Substantia nigra (tissue), 51 donors: ENCODE measurements at places on chromosomes 2 and 18.

DNA sequence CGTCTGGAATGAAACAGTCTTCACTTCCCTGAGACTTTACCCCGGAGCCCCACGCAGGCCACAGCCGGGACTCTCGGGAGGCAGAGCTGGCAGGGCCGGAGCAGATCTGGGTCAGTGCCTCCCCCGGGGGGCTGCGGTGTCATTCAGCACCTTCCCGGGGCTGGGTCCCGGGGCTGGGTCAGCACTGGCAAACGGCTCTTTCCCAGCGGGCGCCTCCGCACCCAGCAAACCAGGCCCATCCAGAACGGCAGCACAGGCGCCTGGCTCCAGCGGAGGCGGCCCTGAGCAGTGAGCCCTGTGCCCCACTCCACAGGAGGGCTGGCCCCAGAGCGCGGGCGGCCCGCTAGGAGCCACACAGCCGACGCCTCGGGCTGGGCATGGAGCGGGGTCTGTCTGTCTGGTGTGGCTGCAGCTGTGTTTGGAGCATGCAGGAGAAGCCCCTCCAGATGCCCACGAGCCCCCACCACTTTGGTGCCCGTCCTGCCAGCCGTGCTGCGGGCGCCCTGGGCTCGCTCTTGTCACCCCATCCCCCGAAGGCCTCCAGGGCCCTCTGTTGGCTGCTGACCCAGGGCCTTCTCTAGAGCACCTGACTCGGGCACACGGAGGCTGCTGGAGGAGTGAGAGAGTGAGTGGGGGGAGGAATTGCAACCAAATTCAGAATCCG lies 132.1 kb upstream of the CTDP1 start:
- peak; percentile 22 for DNase-seq

- DNase-seq = no peak
Measured at GRCh38 chr2:18821431-18821830, 232.1 kb upstream of the NT5C1B start.

DNA sequence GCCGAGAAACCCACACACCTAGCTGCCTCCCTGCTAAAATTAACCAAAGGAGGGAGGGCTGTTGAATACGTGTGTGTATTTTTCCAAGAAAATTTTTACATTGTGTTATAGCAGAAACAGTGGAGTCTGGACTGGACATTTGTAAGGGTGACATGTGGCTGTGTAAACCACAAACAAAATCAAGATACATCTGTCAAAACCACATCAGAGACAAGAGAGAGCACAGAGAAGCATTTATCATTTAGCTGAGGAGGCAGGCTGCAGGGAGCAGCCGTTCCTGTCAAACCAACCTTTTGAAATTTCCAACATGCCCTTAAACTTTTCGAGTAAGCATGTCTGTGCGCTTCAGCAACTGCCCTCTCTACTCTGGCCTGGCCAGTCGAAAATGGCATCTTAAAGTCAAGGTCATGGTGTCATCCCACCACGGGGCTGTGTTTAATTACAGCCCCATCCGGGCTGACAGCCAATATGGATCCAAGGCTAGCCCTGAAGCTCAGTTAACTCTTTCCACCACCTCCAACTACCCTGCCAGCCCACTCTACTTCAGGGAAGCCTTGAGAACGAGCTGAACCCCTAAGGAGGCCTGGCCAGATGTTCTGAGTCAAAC lies 8.4 kb downstream of the BCL11A start:
- DNase-seq = no peak

DNA sequence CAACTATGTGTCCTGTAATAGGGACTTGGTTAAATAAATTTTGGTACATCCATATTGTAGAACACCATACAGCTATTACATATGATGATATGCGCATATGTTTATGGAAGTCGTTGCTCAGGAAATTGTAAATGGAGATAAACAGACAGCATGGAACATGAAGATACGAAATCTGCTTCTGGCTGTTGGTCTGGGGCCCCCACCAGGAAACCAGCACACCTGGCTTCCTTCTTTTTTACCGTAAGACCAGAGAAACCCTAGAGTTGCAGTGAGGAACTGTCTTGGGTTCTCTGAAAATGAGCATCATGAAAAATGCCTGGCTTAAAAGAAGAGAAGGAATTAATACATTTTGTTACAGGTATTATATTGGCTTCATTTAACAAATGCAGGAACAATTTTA lies 40.8 kb downstream of the SPTBN1 start:
- DNase-seq = no peak

DNA sequence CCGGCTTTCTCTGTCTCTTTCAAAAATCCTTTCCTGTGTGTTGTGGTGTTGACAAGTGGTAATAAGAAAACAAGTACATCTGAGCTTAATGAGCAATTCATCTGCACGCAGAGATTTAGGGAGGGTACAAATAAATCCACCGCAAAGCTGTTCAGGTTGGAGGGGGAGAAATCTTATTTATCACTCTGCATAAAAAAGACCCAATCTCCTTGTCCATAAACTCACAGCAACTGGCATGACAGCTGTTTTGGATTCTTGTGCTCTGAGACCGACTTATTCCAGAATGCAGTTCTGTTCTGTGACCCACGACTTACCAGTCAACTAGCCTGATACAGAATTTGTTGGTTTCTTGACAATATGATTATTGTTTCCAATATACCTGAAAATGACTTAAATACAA lies 380.1 kb downstream of the SOX11 start:
- no peak for DNase-seq

DNA sequence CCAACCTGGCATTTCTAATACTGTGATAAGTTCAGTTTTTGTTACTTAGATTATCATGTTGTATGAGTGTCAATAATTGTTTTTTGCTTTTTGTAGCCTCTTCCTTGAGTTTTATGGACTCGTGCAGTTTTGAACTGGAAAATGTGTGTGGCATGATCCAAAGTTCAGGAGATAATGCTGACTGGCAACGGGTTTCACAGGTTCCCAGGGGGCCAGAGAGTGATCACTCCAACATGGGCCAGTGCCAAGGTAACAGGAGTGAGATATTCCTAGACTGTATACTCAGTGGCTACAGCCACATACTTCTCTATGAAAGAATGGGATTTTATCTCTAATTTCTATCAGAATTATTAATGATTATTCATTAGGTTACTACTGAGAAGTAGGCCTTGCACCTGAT lies 18.2 kb downstream of the MEP1B start:
- no peak for DNase-seq

DNA sequence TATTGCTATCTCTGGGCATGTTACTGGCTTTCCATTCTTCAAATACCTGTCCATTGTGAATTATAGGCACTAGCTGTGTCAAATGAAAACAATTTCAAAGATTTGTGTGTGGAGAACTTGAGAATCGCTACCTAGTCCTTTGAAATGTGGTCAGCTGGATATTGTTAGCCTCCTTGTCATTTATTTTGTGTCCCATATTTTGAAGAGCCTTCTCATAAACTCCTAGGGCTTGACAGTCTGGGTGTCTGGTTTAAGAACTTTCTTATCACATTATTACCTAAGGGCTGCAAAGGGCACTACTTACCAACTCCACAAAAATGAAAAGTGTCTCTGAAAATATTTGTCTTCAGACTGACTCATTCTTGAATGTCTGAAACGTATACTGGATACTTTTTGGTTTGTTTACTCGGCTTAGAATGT lies 50.2 kb downstream of the COL4A3 start:
- DNase-seq = no peak

DNA sequence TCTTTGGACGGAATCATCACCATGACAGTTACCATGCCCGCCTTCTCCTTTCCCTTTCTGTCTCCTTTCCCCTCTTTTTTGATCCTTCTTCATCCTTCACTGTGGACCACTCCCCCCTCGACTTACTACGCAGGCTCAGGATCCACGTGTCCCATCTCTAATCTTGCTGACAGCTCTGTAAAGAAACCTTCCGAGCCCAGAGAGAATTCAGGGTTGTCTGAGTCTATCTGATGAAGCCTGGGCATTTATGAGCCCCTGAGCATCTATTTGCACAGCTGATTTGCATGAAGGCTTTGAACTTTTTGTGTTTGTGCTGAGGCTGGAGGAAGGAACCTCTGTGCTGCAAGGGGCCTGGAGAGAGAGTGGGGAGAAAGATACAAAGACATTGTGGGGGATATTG lies 50.7 kb downstream of the CIB4 start:
- DNase-seq = no peak

- DNase-seq = no peak
Measured at GRCh38 chr18:66937546-66937945, 333.7 kb upstream of the CDH19 start.

DNA sequence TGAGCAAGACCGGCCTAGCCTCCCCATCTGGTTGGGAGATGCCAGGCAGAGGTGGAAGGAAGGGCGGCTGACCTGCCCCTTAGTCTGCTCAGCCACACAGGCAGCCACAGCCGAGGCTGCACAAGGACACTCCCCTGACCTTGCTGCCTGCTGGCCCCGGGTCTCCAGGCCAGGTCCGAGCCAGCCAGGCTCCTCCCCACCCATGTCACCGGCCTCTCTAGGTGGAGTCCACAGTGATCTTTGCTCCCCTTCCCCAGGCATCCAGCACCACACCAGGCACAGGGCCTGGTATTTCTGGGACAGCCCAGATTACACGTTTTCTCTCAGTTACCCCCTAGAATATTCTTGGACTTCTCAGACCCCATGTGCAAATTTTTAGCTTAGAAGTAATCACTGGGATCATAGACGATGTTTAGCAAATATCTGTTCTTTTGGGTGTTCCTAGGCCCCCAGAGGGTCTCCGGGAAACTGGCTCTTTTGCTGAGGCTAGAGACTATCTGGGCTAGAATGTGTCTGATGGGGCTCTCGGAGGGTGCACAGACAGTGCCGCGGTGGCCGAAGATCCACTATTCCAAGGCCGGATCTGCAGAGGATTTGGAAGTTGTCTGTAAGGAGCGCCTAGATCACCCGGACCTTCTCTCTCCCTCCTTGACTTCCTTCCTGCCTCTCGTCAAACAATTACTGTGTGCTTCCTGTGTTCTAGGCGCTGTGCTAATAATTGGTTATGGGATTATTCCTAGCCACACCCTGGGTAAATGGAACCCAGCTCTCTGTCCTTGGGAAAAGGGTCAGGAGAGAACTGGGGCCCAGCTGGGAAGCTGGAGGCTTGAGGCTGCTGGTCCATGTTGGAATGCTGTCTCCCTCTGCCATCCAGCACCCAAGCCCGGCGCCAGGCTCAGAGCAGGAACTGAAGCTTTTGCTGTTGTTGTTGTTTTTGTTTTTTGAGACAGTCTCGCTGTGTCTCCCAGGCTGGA lies 46.9 kb downstream of the ODC1 start:
- DNase-seq = no peak

GRCh38 chr2:39524756-39525635 lies 87.9 kb upstream of the MAP4K3 start:
- peak; percentile 8 for DNase-seq

GRCh38 chr2:177207101-177207500 lies 5.5 kb upstream of the HNRNPA3 start:
- DNase-seq = no peak

DNA sequence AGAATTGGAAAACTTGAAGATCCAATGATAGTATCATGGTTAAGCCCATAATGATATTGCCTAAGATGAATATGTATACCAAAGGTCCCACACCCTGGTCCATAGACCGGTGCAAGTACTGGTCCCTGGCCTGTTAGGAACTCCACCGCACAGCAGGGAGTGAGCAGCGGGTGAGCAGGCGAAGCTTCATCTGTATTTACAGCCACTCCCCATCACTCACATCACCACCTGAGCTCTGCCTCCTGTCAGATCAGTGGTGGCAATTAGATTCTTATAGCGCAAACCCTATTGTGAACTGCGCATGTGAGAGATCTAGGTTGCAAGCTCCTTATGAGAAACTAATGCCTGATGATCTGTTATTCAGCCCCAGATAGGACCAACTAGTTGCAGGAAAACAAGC lies 402.4 kb downstream of the EPHA4 start:
- no peak for DNase-seq

DNA sequence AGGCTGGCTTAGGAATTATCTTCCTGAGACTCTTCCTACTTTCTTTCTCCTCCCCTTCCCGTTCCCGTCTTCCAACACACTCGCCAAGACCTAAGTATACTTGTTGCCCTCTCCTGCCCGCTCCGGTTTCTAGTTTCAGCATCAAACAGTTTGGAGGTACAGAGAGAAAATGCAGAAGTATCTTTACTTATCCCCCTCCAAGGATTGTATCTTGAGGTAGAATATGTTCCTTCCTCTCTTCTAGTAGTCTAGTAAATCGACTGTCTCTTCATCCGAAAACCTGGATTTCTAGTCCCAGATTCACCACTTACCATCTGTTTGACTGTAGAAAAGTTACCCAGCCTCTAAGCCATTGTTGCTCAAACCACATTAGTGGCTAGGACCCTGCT lies 755 bp downstream of the EIF4E2 start:
- no peak for DNase-seq

DNA sequence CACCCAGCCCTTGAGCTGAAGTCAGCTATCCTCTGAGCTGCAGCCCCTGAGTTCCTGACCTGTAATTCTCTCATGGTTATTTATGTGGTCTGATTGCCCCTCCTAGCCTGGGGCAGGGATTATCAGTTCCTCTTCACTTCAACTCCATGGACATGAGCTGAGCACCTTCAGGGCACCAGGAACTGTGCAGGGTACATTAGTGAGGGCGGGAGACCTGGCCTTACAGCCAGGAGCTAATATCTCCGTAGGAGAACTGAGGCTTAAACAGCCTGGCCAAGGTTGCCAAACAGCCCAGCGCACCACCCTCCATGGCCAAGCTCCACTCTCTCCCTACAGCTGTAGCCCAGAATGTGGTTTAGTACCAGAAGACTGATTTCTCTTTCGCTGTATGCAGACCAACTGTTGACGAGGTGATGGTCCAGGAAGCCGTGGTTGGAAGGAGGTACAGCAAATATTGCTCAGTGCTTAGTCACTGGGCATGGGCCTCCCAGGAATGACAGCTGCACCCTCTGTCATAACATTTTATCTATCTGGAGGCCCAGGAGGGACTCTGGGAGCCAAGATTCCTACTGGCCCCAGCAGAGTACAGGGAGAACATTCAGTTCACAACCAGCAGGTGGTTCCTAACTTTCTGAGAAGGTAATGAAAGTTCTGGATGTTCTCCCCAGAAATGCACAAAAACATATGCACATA lies 228.7 kb upstream of the SIX2 start:
- no peak for DNase-seq

- DNase-seq = no peak
Measured at GRCh38 chr2:163692611-163693482, 43.0 kb downstream of the FIGN start.

- DNase-seq = no peak
Measured at GRCh38 chr2:135790423-135790822, 46.6 kb downstream of the LCT start.

DNA sequence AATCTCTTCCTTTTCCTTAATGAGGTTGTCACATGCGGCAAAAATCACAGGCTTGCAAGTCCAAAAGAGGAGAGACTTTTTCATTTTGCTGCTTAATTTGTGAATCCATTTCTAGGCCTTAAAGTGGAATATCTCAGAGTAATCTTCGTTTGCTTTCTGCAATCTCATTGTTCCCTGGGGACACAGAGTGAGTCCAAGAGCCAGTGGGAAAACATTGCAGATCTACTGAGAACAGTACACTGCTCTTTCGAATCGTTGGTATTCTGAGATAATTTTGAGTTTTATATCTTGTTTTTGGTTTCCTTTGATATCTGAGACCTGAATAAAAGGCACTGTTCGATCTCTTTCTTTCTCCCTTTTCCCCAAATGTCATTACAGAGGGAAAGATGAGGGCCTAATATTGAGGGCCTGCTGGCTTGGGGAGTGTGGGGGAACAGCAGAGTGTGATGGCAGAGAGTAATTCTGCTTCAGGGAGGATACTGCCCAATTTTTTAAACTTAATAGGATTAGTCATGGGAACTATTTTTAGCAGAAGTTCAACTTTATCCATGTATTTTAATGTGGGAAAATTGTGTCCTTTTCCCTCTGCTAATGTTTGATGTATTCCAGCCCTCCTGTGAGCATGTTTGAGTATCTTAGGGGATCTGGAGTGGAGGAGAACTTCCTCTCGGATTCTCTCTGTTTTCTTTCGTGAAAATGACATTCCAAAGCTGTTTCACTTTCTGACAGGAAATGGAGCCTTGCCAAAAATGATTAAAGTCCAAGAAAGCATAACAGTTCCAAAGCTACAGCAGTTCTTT lies 418.2 kb upstream of the ZEB2 start:
- no peak for DNase-seq
